Stimulated activated CD4-positive, alpha-beta T cell treated with anti-CD3 and anti-CD28 coated beads, Interleukin-1b, Interleukin-23, amount 100 ng/mL, for 48 hours (primary cell): ENCODE measurements at places on chromosomes 13 and 19.

GRCh38 chr13:70391678-70392077 is 283.4 kb upstream of the KLHL1 start:
- no peak for DNase-seq

GRCh38 chr19:18725841-18726770 is 42.6 kb downstream of the CRTC1 start:
- no peak for DNase-seq

GRCh38 chr19:13241231-13242104 is 91.3 kb downstream of the IER2 start:
- no peak for DNase-seq

GRCh38 chr13:74883834-74884233 is 598.1 kb downstream of the TBC1D4 start:
- DNase-seq, result no peak

DNA sequence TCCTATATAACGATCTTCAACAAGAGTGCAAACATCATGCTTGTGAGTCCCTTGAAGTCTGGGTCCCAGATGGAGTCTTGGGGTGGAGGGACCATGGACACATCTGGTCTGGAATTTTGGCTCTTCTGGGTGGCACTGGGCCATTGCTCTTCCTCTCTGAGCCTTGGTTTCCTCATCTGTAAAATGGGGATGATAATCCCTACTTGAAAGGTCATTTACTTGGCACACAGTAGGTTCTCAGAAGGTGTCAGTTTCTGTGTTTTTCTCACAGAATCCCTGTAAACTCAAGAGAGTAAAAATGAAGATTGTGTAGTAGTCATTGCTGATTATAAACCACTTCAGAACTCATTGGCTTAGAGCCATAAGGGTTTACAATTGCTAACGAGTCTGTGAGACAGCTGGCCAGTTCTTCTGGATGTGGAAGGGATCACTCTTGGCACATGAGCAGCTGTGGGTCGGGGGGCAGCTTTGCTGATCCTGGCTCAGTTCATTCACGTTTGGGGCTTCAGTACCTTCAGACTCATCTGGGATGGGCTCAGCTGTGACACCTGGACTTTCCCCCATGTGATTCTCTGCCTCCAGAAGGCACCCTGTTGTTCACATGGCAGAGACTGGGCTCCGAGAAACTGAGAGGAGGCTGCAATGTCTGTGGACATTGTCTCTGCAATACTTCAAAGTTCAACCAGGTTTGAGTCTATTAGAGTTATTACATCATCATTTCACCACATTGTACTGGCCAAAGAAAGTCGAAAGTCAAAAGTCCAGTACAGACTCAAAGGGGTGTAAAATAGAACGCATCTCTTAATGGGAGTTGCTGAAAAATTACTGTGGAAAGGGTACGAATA is 7.8 kb downstream of the CYP4F12 start:
- DNase-seq, result no peak

DNA sequence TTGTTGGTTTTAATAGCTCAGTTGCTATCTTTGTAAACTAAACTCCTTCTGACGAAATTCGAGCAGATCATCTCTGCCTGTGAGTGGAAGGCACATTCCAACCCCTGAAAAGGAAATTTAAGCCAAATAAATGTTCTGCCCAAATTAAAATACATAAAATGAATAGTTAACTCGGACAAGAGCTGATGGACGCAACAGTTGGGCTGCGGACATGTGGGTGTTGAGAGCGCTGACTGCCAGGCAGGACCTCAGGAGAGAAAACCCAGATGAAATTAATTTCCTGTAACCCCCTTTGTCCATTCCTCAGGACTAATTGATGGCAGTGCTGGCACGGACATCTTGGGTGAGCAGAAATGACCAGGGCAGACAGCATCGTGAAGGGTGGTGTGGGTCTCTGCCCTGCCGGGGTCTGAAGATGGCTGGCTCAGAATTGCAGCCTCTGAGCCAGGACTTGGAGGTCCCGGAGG is 86.5 kb downstream of the TSHZ3 start:
- no peak for DNase-seq

GRCh38 chr19:23075031-23075733 is 41.6 kb upstream of the ZNF730 start:
- DNase-seq, result no peak

DNA sequence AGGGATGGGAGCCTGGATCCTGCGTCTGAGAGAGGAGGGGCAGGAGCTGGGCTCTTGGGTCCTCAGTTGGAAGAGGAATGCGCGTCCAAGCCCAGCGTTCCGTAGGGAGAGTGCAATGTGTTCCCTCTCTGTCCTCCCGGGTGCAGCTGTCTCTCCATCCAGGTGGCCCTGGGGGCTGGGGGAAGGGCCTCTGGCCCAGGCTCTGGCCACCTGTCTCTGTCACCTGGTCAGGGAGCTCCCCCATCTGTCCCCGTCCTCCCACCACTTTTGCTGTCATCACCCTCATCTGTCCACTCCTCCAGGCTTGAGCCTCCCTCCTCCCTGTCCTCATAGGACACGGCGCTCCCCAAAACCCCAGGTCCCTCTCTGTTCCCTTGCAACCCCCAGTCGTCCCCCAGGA is 3.7 kb upstream of the SBK2 start:
- no peak for DNase-seq
